Hippocampal formation (tissue), 2 donors: ENCODE measurements at places on chromosomes 7 and 10.

GRCh38 chr10:133134411-133135115 is 25.5 kb upstream of the KNDC1 start:
- DNase-seq, result no peak

DNA sequence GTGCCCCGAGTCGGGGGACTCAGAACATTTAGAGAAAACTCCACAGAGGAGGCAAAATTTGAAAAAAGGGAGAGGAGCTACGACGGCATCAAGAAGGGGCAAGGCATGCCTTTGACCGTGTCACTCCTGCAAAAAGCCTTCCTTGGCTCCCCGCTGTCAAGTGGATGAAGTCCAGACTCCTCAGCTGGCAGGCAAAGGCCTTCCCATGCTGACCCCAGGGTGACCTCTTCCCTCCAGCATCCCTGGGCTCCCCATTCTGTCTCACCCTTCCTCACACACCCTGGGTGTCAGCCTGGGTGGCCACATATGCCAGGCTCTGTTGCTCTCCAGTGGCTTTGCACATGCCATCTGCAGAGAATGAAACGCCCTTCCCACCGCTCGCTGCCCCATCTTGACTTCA is 88.4 kb upstream of the ZMIZ1 start:
- no peak for DNase-seq

GRCh38 chr7:40374575-40374974 is 239.8 kb downstream of the SUGCT start:
- DNase-seq, result no peak

- no peak for DNase-seq
Observed at GRCh38 chr7:200704-201103, 8.3 kb downstream of the FAM20C start.

DNA sequence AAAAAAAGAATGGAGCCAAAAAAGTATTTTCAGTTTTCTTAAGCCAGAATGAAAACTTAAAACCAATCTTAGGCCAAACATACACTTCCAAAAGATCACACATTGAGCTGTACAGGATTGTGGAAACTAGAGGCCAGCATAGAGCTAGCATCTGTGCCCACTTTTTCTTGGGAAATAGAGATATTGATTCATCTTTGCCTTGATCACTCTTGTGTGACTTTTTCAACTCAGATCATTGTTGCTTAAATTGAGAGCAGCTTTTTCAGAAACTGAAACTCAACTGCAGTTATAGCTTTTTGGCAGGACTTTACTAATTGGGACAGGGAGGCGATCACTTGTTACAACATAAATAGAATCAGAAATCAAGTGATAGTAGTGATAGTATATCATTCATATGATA is 132.2 kb downstream of the PRKG1 start:
- DNase-seq, result no peak

DNA sequence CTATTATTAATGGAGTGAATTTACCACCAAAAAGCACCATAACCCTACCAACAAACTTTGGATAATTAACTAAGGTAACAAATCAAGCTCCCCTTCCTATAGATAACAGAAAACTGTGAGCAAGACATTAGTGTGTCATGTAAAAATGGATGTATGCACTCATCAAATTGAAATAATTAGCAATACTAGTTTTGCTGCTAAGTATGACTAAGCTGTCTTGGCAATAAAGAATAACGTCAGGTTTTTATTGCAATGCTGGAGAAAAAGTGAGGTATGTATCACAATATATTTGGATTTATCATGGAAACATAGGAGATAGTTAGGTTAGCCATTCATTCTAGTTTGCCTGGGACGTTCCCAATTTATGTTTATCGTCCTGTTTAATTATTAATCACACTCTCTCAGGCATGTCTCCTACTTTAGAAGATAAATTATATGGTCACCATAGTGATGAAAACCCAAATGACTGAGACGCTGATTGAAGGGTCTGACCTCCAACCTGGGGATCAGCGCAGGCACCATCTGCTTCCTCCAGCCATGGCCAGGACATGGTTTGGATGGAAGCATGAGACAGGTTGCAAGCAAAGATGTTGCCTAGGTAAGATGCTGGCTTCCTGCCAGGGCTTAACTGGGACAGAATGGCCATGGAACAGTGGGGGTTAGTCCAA is 125.6 kb downstream of the FANK1 start:
- no peak for DNase-seq

DNA sequence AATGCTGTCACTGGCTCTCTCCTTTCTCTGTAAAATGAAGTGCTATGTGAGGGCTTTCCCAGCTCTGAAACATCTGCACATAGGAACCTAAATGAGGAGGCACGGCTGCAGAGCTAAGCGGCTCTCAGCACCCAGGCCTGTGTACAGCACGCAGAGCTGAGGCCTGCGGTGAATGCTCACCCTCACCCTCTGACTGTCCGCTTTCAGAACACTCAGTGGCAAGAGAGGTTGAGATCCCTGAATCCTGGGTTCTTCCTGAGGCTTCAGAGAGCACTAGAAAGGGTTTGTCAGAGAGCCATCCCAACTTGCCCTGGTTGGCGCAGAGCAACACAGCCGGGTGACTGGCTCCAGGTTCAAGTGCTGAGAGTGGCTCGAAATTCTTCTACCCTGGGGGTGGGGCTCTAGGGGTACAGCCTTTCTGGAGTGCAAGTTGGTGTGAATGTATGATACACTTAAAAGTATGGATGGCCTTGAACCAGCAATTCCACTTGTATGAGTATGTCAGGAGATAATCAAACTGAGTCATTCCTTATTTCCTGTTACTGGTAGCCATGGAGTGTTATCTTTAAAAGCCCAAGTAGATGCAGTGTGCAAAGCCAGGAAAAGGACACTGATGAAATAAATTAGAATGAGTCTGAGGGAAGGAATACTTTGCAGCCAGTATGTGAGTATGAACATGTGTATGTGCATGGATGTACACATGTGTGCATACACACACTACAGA is 1.7 kb upstream of the CCDC201 start:
- no peak for DNase-seq

- DNase-seq, result no peak
Observed at GRCh38 chr10:62384057-62384446, 9.9 kb downstream of the ZNF365 start.

DNA sequence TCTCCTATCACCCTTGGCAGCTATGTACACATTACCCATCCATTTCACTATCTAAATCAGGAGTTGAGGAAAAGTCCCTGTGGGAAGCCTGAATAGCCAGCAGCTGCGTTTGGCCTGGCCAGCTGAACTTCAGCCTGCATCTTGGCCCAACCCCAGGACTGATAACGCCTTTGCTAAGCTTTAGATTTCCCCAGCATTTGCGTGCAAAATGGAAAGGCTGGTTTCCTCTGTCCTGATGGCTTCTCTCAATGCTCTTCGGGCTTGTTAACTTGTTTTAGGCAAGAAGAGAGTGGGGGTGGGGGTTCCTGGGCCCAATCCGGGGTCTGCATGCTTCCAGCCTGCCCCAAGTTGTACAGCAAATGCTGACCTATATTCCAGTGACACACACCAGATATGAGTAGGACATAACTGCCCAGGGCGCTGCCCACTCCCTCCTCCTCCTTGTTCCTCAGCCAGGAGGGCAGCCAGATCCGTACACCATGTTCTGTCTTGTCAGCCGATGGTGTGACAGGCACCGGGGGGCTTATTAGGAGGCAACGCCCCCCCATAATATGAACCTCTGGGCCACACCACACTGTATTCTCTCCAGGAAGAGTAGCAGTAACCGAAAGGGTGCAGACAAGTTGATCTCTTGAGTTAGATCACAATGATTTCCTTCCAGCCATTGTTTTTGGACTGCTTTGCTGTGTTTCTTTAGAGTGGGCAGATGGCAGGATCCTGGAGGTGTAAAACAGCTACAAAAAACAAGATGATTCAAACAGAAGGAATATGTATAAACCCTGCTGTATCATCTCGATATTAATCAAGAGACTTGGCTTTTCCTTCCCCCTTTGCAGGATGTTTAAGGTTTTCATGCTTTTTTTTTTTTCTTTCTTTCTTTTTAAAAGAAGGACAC is 339.0 kb downstream of the RNLS start:
- no peak for DNase-seq

- DNase-seq, result no peak
Observed at GRCh38 chr7:27462575-27463270, 200.0 kb downstream of the HIBADH start.

GRCh38 chr7:134368851-134369544 is 52.3 kb upstream of the SLC35B4 start:
- DNase-seq, result no peak

- DNase-seq, result no peak
Observed at GRCh38 chr7:234051-234707, 41.8 kb downstream of the FAM20C start.

GRCh38 chr7:80373429-80374032 is 138.3 kb downstream of the GNAT3 start:
- no peak for DNase-seq

DNA sequence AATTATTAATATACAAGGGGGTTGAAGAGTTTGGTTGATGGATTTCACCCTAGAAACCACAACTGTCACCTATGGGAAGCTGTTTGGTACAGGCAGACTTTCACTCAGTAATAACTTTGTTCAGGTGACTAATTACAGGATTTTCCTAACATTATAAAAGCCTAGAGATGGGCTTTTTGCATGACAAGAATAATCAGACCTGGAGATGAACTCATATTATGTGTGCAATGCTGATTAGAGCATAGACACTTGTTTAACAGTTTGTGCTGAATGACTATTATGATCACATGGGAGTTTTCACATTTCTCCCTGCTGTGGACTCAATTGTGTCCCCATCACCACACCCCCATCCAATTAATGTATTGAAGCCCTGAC is 90.2 kb upstream of the STEAP4 start:
- no peak for DNase-seq

- DNase-seq, result no peak
Observed at GRCh38 chr7:55642266-55642665, 70.0 kb upstream of the VOPP1 start.

DNA sequence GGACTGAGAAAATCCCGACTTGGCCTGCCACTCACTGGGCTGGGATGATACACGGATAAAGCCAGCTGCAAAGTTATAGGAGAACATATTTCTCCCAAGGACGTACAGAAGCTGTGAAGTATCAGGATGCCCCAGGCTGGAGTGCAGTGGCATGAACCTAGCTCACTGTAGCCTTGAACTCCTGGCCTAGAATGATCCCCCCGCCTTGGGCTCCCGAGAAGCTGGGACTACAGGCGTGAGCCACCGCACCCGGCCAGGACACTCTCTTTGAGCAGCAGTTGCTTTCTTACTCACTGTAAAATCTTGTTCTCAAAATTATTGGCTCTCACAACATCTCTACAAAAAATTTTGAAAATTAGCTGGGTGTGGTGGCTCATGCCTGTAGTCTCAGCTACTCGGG is 50.4 kb downstream of the CLEC2L start:
- DNase-seq, result no peak

GRCh38 chr10:71396084-71396710 is 523 bp upstream of the CDH23 start:
- DNase-seq, result peak; percentile 36

DNA sequence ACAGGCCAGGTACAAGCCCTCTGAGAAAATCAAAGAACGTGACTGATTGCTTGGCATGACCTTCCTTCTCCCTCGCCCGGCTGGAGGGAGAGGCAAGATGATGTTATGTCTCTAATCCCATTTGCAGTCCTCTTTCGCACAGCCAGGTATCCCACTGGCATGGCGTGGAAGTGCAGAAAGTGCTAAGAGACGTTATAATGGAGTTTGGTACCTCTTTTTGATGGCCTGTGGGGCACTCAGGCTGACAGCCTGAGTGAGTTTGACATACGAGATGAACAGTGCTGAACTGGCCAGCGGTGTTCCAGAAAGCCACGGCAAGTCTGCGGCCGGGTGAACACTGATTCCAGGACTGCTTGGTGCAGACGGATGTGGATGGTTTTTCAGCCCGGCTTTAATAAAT is 241.6 kb downstream of the RAB11FIP2 start:
- no peak for DNase-seq

GRCh38 chr7:157875230-157876179 is 538.7 kb downstream of the DNAJB6 start:
- DNase-seq, result no peak

- no peak for DNase-seq
Observed at GRCh38 chr10:95503001-95503400, 58.2 kb downstream of the SORBS1 start.

GRCh38 chr7:75572814-75573213 is 80.7 kb downstream of the SPDYE5 start:
- no peak for DNase-seq

DNA sequence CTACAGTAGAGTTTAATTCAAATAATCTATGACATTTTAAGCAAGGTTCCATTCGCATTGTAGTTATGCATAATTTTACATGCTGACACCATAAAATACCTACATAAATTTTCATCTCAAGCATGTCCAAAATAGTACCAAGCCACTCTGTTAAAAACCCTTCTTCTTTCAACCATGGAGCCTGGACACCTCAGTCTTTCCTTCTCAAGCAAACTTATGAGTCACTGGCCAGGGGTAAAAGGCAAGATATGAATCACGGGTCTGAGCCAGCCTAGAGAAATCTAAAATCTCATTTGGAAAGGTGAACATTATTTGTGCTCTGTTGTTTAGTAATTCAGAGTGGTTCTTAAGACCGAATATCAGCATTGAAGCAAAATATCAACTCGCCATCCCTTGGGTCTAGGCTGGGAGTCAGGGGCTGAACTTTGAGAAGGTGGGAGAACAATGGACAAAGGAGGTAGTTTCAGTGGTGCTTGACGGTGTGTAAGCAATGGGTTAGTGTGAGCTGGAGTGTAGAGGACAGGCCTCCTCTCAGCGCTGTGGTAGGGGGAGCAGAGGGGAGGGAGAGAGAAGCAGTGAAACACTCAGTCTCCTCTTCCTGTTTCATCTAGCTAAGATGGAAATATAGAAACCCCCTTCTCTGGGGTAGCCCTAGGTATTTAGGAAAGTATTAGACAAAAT is 19.1 kb upstream of the GPAM start:
- DNase-seq, result no peak

DNA sequence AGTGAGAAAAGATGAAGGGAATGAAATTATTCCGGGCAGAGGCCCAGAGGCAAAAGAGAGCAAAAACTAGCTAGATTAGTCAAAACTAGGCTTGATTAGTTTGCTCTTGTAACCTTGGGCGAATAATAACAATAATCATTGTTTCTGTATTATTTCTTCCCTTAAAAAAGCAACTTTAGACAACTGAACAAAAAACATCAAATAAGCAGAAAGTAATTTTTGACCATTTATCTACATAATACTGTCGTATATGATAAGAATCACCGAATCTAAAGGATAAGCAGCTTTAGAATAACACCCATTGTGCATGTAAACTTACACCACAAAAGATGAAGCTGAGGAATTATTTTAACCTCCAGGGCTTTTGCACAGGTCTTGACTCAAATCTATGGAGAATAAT is 125.1 kb downstream of the TPK1 start:
- DNase-seq, result no peak

DNA sequence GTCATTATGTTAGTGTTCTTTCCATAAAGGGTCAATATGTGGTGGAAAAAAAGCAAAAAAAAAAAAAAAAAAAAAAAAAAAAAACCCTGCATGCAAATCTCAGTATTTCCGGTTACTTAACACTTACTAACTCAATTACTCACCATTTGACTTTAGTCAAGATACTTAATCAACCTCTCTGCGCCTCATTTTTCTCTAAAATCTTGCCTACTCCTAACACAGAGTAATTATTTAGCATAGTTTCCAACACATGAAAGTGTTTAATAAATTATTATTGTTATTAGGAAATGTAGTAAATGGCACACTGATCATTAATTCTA is 27.8 kb downstream of the PPP1R3A start:
- no peak for DNase-seq
